ENCODE measurements at places on chromosomes 2 and 18. TPM values are rescaled to one million over a fixed set of nuclear protein-coding genes. Genes with fewer than 3 reads are reported as not detected.

DNA sequence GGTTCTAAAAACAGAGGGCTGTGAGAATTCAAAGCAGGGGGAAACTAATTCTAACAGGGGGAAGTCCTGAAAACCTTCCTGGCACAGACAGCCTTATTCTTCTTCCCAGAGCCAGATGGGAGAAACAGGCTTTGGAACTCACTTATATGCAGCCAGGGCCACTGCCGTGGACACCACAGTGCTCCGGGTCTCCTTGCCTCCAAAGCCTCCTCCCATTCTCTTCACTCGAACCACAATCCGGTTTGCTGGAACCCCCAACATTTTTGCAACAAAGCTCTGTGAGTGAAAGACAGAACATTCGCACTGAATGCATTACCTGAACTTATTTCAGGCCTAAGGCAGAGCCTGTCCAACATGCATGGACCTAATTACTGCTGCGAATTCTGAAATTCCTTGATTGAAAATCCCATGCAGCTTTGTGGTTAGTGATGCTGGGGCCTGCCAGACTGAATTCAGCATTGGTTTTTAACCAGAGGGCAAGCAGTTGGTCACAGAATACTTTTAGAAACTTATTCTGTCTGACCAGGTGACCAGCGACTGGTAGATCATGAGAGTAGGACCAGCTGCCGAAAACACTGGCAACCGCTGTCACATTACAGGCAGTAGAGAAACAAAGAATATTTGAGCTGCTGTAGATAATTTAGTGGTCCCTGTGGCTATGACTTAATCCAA, 48.6 kb downstream of the XDH start:
- H3K27ac ChIP-seq: no peak overlapping the region
- no peak overlapping the region for H3K4me3 ChIP-seq
- DNase-seq: no peak
- H3K4me1 ChIP-seq: no peaks in the 10 kb centered on the region

DNA sequence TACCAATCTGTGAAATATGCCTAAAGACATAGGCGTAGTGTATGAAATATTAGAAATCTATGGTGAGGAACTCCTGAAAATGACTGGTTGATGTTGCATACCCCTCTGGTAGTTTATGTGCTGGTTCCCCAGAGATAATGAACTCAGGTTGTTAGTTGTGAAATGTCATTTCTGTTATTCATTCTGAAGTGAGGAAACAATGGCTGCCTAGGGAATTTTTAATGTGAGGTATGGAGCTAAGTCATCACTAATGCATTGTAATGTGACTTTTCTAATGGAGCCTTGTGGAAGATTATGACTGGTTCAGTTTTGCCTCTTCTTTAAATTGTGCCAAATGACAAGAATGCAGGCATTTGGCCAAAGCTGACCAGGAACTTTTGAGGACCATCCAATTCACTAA, 61.6 kb upstream of the RAB27B start:
- H3K27ac ChIP-seq: no peak overlapping the region
- H3K4me3 ChIP-seq: no peak overlapping the region
- peaks cover 16% of the 10 kb centered on the region for H3K27me3 ChIP-seq
- no peak for DNase-seq

DNA sequence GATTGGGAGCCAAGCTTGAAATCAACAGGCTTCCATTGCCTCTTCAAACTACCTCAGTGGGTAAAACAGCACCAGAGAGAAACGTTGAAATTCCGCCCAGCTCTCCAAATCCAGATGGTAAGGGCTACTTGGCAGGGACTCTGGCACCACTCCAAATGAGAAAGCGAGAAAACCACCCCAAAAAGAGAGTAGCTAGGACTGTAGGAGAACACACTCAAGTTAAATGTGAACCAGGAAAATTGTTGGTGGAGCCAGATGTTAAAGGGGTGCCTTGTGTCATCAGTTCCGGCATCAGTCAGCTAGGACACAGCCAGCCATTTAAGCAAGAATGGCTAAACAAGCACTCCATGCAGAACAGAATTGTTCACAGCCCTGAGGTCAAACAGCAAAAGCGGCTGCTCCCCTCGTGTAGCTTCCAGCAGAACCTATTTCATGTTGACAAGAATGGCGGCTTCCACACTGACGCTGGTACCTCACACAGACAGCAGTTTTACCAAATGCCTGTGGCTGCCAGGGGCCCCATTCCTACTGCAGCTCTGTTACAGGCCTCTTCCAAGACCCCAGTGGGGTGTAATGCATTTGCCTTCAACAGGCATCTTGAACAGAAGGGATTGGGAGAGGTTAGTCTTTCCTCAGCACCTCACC, 167.3 kb downstream of the ASXL3 start:
- H3K4me1 ChIP-seq: no peaks in the 10 kb centered on the region
- no peak overlapping the region for H3K4me3 ChIP-seq
- no peaks in the 10 kb centered on the region for H3K36me3 ChIP-seq

CXCR2 gene
- total RNA-seq: 0.31 TPM

DCC gene
- total RNA-seq: not detected

DNA sequence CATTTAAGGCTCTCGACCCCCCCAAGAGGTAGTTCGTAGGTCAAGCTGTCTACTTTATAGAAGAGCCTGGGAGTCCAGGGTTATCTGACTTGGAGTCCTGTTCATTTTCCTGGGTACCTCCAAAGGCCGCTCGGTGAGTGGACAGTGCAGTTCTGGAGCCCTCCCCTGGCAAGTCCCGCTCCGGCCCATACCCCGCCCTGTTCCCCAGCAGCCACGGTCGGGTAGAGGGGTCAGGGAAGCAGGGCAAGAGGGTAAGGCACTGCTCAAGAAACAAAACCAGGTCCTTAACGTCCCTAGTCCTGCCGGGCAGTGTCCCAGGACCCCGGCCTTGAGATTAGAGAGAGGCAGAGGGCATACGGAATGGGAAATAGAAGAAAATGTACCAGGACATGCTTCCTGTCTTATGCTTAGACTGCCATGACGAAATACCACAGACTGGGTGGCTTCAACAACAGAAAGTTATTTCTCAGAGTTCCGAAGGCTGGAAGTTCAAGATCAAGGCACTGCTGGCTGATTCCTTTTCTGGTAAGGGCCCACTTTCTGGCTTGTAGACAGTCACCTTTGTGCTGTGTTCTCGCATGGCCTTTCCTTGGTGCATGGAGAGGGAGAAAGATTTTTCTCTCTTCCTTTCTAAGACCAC, 5.4 kb upstream of the HPCAL1 start:
- H3K27ac ChIP-seq: peak overlapping the region; percentile 64
- no peaks in the 10 kb centered on the region for H3K27me3 ChIP-seq
- H3K36me3 ChIP-seq: peaks cover 8% of the 10 kb centered on the region
- H3K4me3 ChIP-seq: no peak overlapping the region
- H3K4me1 ChIP-seq: peaks cover 52% of the 10 kb centered on the region
- no peak for DNase-seq

ASB3 gene
- 19.6 TPM for total RNA-seq

GRCh38 chr18:4453567-4453873, 1.6 kb downstream of the DLGAP1 start:
- peaks cover 37% of the 10 kb centered on the region for H3K27me3 ChIP-seq
- no peak overlapping the region for H3K27ac ChIP-seq
- no peak for DNase-seq
- no peak overlapping the region for H3K4me3 ChIP-seq

DNA sequence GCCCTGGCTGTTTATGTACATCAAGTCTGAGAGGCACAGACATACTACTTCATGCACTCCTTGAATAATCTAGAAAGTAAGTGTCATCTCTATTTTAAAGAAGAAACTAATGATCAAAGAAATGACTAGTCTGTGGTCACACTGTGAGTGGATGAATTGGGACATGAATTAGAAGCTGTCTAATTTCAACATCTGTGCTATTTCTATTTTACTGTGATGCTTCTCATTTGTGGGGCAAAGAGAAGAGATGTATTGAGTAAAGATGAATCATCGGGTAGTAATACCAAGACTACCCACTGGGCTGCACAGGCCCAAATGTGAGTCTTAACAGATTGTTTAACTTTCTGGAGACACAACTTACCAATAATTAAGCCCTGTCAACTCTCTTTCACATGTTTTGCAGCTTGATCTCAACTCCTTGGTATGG, 42.4 kb upstream of the MTIF2 start:
- peak overlapping the region; percentile 62 for H3K27ac ChIP-seq
- peak; percentile 28 for DNase-seq
- no peaks in the 10 kb centered on the region for H3K27me3 ChIP-seq
- H3K4me3 ChIP-seq: no peak overlapping the region
- H3K4me1 ChIP-seq: peaks cover 22% of the 10 kb centered on the region

DNA sequence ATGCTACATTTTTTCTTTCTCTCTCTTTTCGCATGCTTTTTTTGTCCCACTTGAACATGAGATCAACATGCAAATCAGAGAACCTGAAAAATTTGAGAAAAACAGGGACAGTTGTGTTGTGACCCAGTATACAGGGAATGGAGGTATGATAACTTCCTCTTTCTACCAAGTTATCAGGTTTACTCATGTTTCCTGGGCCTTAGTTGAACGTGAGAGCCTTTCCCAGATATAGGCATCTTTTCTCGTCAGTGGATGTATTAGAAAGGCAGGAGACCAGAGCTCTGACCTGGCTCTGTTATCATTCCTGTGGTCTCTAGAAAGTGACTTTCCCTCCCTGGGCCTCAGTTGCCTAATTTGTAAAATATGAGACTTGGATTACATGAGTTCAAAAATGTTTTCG, 30.1 kb upstream of the FAM117B start:
- H3K27me3 ChIP-seq: no peaks in the 10 kb centered on the region
- peaks cover 2% of the 10 kb centered on the region for H3K36me3 ChIP-seq
- H3K27ac ChIP-seq: peak overlapping the region; percentile 85

TEKT4 gene
- not detected for total RNA-seq

NGEF gene
- not detected for total RNA-seq

MXD1 gene
- total RNA-seq: 6.3 TPM

DNA sequence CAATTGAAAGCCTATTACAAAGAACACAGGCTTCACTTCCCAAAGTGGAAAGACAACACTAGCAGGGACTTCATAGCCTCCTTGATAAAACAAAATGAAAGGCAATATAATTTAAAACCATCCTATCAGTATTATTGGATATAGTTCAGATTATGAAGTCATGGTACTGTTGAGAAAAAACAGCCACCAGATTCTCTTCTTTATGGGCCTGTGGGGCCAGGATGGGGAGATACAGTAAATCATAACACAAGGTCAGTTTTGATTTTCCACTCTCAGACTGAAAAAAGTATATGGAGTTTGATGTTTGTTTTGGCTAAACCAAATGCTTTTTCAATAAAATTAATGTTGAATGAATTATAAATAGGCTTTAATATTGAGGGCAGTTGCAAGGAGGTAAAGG, 129.1 kb downstream of the BCL2L11 start:
- H3K27me3 ChIP-seq: no peaks in the 10 kb centered on the region
- H3K36me3 ChIP-seq: no peaks in the 10 kb centered on the region
- no peak overlapping the region for H3K4me3 ChIP-seq
- DNase-seq: no peak

LIMS4 gene
- 0.48 TPM for total RNA-seq

- H3K36me3 ChIP-seq: no peaks in the 10 kb centered on the region
- H3K27ac ChIP-seq: no peak overlapping the region
- no peak for DNase-seq
- peaks cover 29% of the 10 kb centered on the region for H3K4me1 ChIP-seq
Observed at GRCh38 chr2:157303612-157304011, 22.0 kb downstream of the ERMN start.

DNA sequence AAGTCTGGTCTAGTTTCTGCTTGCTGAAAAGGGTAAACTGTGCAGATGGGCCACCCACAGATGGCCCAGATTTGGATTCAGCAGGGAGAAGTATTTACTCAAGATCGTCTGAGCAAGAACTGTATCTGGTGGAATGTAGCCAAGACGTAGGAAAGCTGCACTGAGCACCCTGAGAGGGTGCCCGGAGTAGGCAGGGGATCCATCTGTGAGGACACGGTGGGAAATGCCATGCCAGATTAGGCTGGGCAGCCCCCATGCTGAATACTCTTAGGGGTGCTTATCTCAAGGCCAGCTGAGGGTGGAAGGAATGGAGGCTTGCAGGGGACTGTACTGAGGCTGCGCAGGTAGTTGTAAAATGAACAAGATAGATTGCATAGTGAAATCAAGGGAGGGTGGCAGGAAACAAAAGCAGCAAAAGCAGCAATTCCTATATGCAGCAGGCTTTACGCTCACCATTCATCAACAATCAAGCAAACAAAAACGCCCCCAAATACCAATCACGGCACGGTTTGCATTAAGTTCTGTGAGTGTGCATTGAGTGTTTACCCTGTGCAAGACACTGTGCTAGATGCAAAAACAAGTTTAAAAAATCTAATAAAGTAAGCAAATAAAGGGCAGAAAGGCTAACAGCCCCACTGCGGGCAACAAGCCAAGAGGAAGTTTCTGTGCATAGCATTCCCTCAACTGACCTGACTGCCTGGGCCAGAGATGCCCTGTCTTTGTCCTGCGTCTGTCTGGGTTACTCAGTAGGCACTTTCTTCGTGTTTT, 32.2 kb upstream of the LPIN2 start:
- H3K27me3 ChIP-seq: no peaks in the 10 kb centered on the region
- no peak for DNase-seq
- peaks cover 22% of the 10 kb centered on the region for H3K4me1 ChIP-seq
- no peaks in the 10 kb centered on the region for H3K36me3 ChIP-seq

- peaks cover 20% of the 10 kb centered on the region for H3K4me1 ChIP-seq
- H3K36me3 ChIP-seq: no peaks in the 10 kb centered on the region
- DNase-seq: no peak
- peaks cover 1% of the 10 kb centered on the region for H3K27me3 ChIP-seq
Observed at GRCh38 chr2:156430236-156430979, 5.8 kb upstream of the GPD2 start.

DNA sequence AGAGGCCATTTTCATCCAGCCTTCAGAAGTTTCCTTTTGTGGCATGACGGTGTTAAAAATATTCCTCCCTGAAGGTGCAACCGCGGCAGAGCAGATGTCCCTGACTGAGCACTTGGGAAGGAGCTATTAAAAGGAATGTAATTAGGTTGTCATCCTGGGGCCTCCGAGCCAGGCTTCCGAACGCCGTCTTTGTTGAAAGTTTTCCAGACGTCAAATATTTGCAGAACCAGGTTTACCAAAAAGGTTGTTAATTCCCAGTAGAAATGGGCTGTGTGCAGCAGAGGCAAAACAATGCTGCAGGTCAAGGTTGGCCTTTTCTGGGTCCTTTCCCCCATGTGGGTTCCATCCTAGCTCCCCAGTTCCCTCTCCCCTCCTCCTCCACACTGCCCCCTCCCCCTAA, 110.0 kb upstream of the STPG4 start:
- no peaks in the 10 kb centered on the region for H3K27me3 ChIP-seq
- no peaks in the 10 kb centered on the region for H3K4me1 ChIP-seq
- H3K27ac ChIP-seq: no peak overlapping the region
- no peak overlapping the region for H3K4me3 ChIP-seq

- H3K27me3 ChIP-seq: peaks cover 12% of the 10 kb centered on the region
- no peaks in the 10 kb centered on the region for H3K36me3 ChIP-seq
- H3K27ac ChIP-seq: no peak overlapping the region
- no peak overlapping the region for H3K4me3 ChIP-seq
- H3K4me1 ChIP-seq: no peaks in the 10 kb centered on the region
Observed at GRCh38 chr2:84223191-84223590, 235.9 kb downstream of the SUCLG1 start.

GRCh38 chr18:31863103-31863502, 79.8 kb downstream of the TRAPPC8 start:
- no peaks in the 10 kb centered on the region for H3K27me3 ChIP-seq
- H3K4me1 ChIP-seq: peaks cover 10% of the 10 kb centered on the region
- DNase-seq: no peak
- H3K36me3 ChIP-seq: peaks cover 6% of the 10 kb centered on the region

INHA gene
- total RNA-seq: not detected

KLHL14 gene
- total RNA-seq: 0.19 TPM

- DNase-seq: no peak
- H3K36me3 ChIP-seq: no peaks in the 10 kb centered on the region
- H3K27ac ChIP-seq: no peak overlapping the region
- H3K4me3 ChIP-seq: no peak overlapping the region
- H3K27me3 ChIP-seq: peaks cover 4% of the 10 kb centered on the region
Observed at GRCh38 chr2:25018681-25019080, 23.2 kb upstream of the EFR3B start.

RUFY4 gene
- 2.0 TPM for total RNA-seq

FOXI3 gene
- not detected for total RNA-seq

All from activated naive CD8-positive, alpha-beta T cell treated with anti-CD3 and anti-CD28 coated beads for 36 hours (primary cell).